ENCODE measurements at places on chromosomes 12 and 14. TPM values are rescaled to one million over a fixed set of nuclear protein-coding genes. Genes with fewer than 3 reads are reported as not detected.

Gene ACOT4
- total RNA-seq: 0.28 TPM

Gene CD4
- total RNA-seq: not detected

Gene AQP5
- not detected for total RNA-seq

Gene NFE2
- not detected for total RNA-seq

Gene MMP17
- total RNA-seq: 14.9 TPM

Gene GALNT16
- total RNA-seq: 0.32 TPM

DNA sequence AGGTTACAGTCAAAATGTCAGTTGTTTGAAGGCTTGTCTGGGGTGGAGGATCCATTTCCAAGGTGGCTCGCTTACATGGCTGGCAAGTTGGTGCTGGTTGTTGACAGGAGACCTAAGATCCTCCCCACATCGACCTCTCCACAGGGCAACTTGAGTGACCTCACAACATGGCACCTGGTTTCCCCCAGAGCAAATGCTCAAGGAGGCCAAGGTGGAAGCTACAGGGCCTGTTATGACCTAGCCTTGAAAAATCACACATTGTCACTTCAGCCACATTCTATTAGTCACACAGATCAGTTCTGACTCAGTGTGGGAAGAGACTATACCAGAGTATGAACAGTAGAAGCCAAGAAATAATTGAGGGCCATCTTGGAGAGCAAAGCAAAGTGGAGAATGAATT, 11.3 kb upstream of the GNG2 start:
- peaks cover 7% of the 10 kb centered on the region for H3K4me1 ChIP-seq
- no peak overlapping the region for H3K27ac ChIP-seq
- no peaks in the 10 kb centered on the region for H3K36me3 ChIP-seq
- H3K4me3 ChIP-seq: no peak overlapping the region
- H3K27me3 ChIP-seq: no peaks in the 10 kb centered on the region

- H3K27me3 ChIP-seq: peaks cover 46% of the 10 kb centered on the region
- H3K4me3 ChIP-seq: no peak overlapping the region
Observed at GRCh38 chr14:94446126-94446525, 6.5 kb downstream of the SERPINA11 start.

- no peaks in the 10 kb centered on the region for H3K4me1 ChIP-seq
- H3K36me3 ChIP-seq: no peaks in the 10 kb centered on the region
- DNase-seq: no peak
- no peak overlapping the region for H3K4me3 ChIP-seq
Observed at GRCh38 chr14:99063620-99064225, 208.3 kb downstream of the BCL11B start.

DNA sequence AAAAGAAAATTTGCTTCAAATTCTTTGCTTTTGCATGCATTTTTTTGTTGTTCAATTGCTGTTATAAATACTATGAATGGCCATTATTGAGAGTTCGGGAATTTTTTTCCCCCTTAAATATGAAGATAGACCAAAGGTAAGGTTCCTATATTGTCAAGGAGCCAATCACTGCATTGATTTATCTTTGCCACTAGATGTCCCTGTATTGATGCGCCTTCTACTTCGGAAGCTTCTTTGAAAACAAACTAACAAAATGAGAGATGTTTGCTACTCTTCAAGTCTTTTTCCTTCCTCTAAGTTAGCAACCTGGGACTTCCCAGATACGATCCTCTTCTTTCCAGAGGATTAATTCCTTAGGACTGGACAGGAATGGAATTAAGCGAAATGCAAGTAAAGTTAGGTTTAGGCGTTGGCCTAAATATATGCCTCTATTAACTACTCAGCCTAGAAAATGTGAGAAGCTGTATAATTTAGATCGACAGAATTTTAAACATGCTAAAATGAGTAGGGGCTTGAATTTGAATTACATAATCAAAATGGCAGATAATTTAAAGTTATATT, 318.1 kb downstream of the AEBP2 start:
- no peak overlapping the region for H3K4me3 ChIP-seq
- peak; percentile 54 for DNase-seq
- H3K36me3 ChIP-seq: no peaks in the 10 kb centered on the region
- H3K27ac ChIP-seq: no peak overlapping the region
- H3K4me1 ChIP-seq: no peaks in the 10 kb centered on the region
- no peaks in the 10 kb centered on the region for H3K27me3 ChIP-seq

DNA sequence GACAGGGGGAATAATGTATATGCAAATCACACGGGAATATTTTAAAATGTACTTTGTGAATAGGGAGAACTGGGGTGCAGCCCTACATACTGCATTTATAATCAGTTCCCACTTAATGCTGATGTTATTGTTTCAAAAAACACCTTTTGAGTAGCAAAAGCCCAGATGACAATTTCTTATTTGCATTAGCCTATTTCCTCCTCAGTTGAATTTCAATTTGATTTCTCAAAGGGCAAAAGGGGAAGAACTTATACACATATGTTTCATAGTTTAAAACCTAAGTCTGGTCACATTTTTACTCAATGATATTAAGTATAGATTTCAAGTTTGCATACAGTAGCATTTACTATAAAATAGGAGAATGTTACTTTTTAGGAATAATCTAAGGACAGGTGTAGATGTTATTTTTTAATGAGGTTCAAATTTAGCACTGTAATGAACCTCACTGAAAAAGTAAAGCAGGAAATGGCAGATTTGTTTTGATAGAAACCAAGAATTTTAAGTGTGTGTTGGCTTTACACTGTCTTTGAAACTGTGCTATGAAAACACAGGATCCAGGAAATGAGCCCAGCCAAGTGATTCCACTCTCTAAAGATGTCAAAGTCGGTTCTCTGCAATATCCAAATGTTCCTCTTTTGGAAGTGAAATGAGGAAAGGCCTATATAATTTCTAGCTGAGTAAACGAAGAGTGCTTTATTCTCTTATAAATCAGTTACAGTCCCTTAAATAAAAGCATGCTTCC, 367.4 kb downstream of the BTG1 start:
- peak overlapping the region; percentile 66 for H3K27ac ChIP-seq
- H3K36me3 ChIP-seq: no peaks in the 10 kb centered on the region
- H3K4me1 ChIP-seq: peaks cover 25% of the 10 kb centered on the region
- DNase-seq: peak; percentile 47
- no peaks in the 10 kb centered on the region for H3K27me3 ChIP-seq

GRCh38 chr12:12511021-12511783, 51.5 kb downstream of the DUSP16 start:
- no peak overlapping the region for H3K4me3 ChIP-seq
- H3K4me1 ChIP-seq: peaks cover 8% of the 10 kb centered on the region
- DNase-seq: no peak
- no peak overlapping the region for H3K27ac ChIP-seq

DNA sequence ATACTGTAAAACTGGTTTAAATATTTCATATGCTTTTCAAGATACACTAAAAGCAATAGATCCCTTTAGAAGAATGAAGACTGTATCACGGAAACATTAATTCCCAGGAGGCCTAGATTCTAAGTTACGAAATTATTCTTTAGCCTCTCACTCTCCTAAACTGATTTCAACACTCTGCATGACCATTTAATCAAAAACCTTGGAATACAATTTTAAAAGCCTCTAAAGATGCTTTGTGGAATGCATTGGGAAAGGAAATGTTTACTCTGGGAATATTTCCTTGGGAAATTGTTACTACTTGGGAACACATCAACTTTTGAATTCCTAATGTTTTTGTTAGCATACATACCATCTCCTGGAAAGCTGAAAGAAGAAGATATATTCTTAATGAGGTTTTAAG, 255.7 kb upstream of the FAR2 start:
- H3K36me3 ChIP-seq: no peaks in the 10 kb centered on the region
- H3K4me3 ChIP-seq: no peak overlapping the region
- no peak overlapping the region for H3K27ac ChIP-seq
- no peaks in the 10 kb centered on the region for H3K4me1 ChIP-seq

- no peak overlapping the region for H3K4me3 ChIP-seq
- H3K27me3 ChIP-seq: no peaks in the 10 kb centered on the region
- DNase-seq: no peak
- H3K4me1 ChIP-seq: peaks cover 29% of the 10 kb centered on the region
Observed at GRCh38 chr14:99791476-99792209, 1.6 kb upstream of the EML1 start.

DNA sequence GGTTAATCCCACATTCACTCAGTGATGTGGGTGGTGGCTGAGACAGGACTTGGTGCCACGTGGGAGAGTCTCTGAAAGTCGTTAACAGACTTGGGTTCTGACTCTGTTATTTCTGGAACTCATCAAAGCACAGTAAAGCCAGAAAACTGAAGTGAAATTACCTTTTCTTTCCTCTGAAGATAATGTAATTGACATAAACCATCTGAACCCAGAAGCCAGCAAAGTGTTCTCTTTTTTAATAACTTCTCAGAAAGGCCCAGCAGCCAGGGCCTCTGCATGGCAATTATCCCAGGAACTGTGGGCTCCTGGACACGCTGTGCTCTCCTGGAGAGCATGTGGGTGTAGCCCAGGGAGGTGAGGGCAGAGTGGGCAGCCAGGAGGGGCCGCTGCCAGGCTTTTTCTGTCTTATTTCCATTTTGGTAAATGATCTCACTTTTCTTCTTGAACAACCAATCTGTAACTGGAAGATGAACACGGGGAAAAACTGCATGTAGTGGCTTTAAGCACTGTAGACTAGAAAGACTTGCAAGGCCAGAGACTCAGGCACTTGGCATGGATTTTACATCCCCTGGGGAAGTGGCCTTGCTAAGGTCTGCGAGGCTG, 444.1 kb upstream of the TMEM132C start:
- no peak for DNase-seq
- H3K27ac ChIP-seq: no peak overlapping the region
- H3K36me3 ChIP-seq: no peaks in the 10 kb centered on the region
- H3K4me3 ChIP-seq: no peak overlapping the region

GRCh38 chr12:29743801-29744200, 39.9 kb downstream of the TMTC1 start:
- no peak overlapping the region for H3K27ac ChIP-seq
- no peak overlapping the region for H3K4me3 ChIP-seq
- no peaks in the 10 kb centered on the region for H3K27me3 ChIP-seq

- H3K36me3 ChIP-seq: no peaks in the 10 kb centered on the region
- H3K4me1 ChIP-seq: peaks cover 8% of the 10 kb centered on the region
- H3K27me3 ChIP-seq: no peaks in the 10 kb centered on the region
- DNase-seq: no peak
- no peak overlapping the region for H3K27ac ChIP-seq
- peak overlapping the region; percentile 95 for H3K4me3 ChIP-seq
Observed at GRCh38 chr14:63854330-63854729, 1.5 kb downstream of the SYNE2 start.

DNA sequence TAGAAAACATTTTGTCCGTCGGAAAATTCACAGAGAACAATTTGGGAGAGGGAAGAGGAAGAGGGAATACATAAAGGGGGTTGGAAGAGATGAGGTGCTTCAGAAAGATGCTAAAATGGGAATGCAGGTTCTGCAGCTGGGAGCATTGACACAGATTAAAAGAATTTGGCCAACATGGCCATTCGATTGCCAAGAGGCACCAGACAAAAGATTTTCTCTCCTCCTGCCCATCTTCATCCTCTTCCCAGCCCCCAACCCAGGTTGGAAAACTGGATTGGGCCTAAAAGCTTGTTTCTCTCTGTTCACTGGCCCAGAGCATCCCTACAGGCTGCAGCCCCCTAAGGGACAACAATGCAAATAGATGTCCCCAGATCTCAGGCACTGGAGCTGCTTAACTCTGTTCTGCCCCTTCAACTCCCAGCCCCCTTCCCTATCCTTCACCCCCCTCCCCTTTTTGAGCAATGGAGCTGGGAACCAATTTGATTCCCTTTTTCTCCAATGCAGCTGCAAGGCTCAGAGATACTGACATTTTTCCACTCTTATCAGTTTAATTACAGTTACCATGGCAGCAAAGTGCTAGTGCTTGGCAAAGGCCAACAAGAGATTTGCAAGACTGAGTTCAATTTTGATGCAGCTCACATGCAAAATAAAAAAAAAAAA, 1.9 kb downstream of the LMO3 start:
- DNase-seq: no peak
- peaks cover 7% of the 10 kb centered on the region for H3K36me3 ChIP-seq
- peaks cover 37% of the 10 kb centered on the region for H3K4me1 ChIP-seq
- no peaks in the 10 kb centered on the region for H3K27me3 ChIP-seq

- no peaks in the 10 kb centered on the region for H3K36me3 ChIP-seq
- no peak overlapping the region for H3K27ac ChIP-seq
- DNase-seq: no peak
- H3K27me3 ChIP-seq: no peaks in the 10 kb centered on the region
Observed at GRCh38 chr14:73663548-73664212, 18.9 kb downstream of the DNAL1 start.

- H3K27ac ChIP-seq: no peak overlapping the region
- peaks cover 4% of the 10 kb centered on the region for H3K4me1 ChIP-seq
- H3K4me3 ChIP-seq: no peak overlapping the region
- H3K36me3 ChIP-seq: no peaks in the 10 kb centered on the region
- H3K27me3 ChIP-seq: no peaks in the 10 kb centered on the region
Observed at GRCh38 chr14:106518054-106518943, 991.9 kb downstream of the TMEM121 start.

DNA sequence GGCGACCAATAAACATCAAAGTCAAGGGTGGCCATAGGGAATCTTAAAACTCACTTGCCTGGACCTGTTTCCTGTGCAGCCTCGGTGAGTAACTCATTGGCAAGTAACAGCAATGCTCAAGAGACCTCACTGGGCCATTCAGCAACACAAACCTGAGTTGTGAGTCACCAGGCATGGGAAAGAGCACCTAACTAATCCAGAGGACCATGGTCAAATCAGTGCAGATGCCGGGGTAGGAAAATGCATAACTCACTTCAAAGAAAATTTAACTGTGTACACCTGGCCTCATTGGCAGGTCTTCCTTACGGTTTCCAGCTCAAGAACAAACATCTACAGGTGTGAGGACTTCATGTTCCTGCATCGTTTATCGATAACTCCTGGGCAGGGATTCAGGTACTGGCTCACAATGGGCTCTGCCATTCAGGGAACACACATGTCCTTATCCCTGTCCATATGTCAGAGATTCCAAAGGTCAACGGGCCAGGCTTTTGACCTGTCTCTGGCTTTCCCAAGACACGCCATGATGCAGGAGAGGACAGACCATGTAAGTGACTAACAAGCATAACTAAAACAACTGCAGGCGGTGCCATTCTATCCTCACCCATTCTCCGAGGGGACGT, 211.8 kb downstream of the ANO2 start:
- DNase-seq: no peak
- H3K4me1 ChIP-seq: no peaks in the 10 kb centered on the region
- no peak overlapping the region for H3K4me3 ChIP-seq
- no peaks in the 10 kb centered on the region for H3K36me3 ChIP-seq
- H3K27ac ChIP-seq: no peak overlapping the region
- H3K27me3 ChIP-seq: no peaks in the 10 kb centered on the region

GRCh38 chr12:53706080-53706479, 21.2 kb downstream of the CALCOCO1 start:
- no peak for DNase-seq
- H3K4me1 ChIP-seq: peaks cover 16% of the 10 kb centered on the region
- no peak overlapping the region for H3K4me3 ChIP-seq
- H3K36me3 ChIP-seq: no peaks in the 10 kb centered on the region
- peaks cover 5% of the 10 kb centered on the region for H3K27me3 ChIP-seq
- no peak overlapping the region for H3K27ac ChIP-seq
